ENCODE measurements at places on chromosomes 6 and 20.

DNA sequence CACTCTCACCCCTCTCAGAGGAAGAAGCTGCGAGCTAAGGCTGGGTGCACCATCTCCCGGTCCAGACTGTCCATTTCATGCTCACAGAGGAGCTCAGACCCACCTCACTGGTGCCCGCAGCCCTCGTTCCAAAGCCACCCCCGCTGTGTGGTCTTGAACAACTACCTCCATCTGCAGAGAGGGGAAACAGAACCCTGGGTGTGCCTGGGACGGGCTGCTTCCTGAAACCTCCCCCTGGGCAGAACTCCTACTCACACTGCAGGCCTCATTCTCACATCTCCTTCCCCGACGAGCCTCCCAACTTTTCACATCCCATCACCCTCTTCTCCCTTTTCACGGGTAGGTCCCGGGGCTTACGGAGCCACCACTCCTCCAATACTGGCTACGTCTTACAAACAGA, 18.1 kb downstream of the PMEPA1 start:
- no peak for DNase-seq

DNA sequence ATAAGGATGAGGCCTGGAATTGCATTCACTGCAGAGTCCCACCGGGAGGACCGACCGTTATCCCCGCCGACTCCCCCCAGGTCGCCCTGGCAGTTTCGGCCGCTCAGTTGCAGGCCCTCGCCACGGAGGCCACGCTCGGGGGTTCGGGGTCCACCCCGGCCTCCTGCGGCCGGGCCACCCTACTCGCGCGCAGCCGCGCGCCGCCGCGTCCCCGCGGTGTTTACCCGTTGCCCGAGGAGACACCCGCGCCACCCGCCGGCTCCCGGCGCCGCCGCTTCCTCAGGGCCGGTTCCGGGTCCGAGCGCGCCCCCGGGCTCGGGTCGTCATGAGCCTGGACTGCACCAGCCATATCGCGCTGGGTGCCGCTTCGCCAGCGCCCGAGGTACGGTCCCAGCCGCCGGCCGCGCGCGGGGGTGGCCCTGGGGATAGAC, at the start of gene CCDC170:
Gene CCDC170, plus strand, starts transcription at position 214 of the 431 bp plus-strand sequence. Its CDS starts 112 bp downstream, at position 326.
- DNase-seq: no peak

- DNase-seq: peak; percentile 86
Measured at GRCh38 chr6:170438402-170438753, 114.7 kb downstream of the PSMB1 start.

- DNase-seq: no peak
Measured at GRCh38 chr6:148231572-148231971, 111.1 kb upstream of the SASH1 start.

- DNase-seq: peak; percentile 54
Measured at GRCh38 chr6:29965873-29966601, 23.7 kb downstream of the HLA-A start.

DNA sequence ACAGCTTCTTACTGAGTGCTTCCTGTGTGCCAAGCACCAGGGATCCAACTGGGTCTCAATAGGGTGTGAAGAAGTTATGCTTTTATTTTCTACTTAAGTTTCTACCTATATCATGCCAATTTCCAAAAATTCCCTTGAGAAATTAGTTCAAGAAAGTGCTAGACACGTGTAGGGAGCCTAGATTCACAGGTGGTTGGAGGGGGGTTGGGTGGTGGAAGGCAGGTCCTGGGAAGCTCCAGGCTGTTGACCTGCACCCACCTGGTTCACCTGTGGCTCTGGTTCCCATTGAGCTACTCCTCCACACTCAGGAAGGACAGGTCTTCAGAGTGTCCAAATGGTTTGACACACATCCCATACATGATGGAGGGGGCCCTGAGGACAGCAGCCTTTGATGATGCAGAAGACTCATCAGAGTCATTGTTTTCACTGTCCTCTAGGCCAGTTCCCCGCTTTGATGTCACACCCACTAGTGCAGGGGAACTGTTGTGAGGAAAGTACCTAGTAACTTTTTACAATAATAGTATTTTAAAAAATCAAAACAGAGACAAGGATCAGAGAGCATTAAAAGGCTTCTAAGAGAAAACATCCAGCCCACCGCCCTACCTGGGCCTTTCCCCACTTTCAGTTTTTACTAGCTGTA, 39.8 kb upstream of the MYL9 start:
- no peak for DNase-seq

GRCh38 chr6:17354700-17355403, 38.5 kb upstream of the CAP2 start:
- no peak for DNase-seq

GRCh38 chr6:48447251-48447650, 336.3 kb upstream of the PTCHD4 start:
- DNase-seq: no peak

GRCh38 chr6:30112402-30112994, 392 bp downstream of the TRIM31 start:
- DNase-seq: no peak

GRCh38 chr6:112153926-112154607, 66.7 kb downstream of the FAM229B start:
- DNase-seq: no peak

DNA sequence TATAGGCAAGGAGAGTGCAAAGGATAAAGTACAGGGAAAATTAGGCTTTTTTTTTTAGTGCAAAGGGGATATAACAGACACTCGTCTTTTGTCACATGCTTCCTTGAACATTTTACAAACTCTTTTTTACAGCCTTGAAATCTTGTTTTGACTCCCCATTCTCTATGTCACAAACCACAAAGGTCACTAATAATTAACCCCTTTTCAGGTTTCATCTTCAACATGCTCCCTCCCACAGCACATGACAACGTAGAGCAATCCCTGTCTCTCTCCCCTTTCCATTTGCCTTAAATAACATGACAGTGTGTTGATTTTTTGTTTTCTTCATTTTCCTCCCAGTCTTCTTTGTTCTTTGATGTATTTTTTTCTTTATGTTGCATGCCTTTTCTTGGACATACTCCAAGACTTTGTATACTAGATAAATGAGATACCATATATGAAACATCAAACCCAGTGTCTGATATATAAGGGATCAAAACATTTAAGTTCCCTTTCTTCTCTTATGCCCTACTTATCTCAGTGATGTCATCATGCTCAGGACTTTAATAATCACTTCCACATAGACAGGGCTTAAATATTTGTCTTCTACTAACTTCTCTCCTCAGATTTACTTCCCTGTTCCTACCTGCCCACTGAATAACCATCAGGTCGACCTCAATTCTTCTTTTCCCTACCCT, 378.7 kb upstream of the HSF2 start:
- DNase-seq: no peak

DNA sequence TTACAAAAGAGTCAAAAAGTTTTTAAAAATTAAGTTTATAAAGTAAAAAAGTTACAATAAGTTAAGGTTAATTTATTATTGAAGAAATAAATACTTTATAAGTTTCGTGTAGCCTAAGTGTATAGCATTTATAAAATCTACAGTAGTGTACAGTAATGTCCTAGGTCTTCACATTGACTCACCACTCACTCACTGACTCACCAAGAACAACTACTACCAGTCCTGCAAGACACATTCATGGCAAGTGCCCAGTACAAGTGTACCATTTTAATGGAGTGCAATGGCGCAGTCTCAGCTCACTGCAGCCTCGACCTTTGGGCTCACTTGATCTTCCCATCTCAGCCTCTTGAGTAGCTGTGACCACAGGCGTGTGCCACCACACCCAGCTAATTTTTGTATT, 128.2 kb downstream of the GPX5 start:
- no peak for DNase-seq

DNA sequence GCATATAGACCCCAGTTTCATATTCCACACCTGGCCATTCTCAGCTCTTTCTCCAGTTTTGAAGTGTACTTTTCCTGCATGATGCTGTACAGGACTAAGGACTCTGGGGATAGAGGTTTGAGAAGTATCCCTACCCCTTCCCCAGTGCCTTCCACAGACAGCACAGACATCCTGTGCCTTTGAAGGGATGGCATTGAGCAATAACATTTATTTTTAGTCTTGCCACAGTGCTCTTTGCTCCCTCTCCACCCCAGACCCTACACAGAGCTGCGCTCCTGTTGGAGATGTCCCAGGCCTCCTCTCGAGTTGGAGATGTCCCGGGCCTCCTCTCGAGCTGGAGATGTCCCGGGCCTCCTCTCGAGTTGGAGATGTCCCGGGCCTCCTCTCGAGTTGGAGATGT, 275.8 kb downstream of the FARS2 start:
- DNase-seq: no peak

- DNase-seq: peak; percentile 37
Measured at GRCh38 chr20:8043687-8044282, 24.2 kb upstream of the TMX4 start.

DNA sequence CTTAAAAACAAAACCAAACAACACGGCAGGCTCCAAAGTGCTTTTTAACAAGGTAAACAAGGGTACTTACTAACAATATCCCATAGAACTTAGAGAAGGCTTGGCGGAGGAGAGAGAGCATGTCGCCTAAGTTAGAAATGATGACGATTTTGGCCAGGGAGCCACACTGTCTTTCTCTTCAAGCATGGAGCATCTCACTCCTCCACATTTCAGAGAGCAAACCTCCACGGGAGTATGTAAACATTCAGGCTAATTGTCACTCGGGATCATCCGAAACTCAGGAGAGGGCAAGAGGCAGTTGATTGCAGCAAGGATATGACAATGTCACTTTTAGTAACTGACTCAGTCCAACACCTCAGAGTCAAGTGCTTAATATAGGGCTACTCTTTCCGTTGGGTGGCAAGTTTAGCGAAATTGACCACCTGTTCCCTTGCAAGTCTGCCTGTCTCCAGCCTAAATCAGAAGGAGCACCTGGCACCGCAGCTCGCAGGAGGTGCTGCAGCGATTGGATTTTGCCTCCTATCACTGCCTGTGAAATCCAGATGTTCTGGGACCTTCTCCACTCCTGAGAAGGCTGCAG, 65.8 kb upstream of the RPS6KA2 start:
- DNase-seq: no peak

- no peak for DNase-seq
Measured at GRCh38 chr20:24918579-24919566, 30.2 kb upstream of the CST7 start.

DNA sequence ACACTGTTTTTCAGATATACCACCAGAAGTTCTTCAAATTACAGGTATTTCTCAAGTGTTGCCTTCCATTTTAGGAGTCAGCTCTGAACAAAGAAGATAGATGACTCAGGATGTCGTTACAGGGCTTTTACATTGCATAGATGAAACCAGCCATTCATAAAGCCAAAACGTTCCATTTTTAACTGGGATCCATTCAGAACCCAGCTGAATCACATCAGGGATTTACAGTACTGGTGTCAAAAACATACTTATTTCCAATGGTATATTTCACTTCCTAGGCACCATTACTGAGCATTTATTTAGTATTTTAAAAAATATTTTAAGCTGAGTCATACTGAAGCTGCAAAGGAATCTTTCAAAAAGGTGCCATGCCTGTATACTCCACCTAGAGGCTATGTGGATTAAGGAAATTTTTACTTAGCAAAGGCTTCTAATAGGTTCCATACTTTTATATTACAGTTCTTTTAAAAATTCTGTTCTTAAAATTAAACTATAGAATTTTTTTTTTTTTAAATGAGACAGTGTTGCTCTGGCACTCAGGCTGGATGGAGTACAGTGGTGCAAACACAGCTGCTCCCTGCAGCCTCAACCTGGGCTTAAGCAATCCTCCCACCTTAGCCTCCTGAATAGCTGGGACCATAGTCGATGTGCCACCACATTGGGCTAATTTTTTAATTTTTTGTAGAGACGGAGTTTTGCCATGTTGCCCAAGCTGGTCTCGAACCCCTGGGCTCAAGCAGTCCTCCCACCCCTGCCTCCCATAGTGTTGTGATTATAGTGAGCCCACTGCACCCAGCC, 2.6 kb downstream of the ASF1A start:
- no peak for DNase-seq

DNA sequence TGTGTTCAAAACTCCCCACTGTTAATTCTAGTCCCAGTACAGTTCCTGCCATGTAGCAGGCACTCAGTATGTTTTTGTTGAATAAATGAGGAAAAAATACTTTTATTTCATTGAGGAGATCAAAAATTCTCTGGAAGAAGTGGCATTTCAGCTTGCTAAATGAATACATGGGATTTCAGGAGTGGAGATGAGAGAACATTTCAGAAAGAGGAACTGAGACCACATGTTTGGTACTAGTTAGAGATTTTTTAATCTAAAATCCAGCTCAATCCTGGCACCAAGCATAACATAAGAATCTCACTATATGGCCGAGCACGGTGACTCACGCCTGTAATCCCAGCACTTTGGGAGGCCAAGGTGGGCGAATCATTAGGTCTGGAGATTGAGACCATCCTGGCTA, 75.4 kb downstream of the BTBD9 start:
- DNase-seq: no peak

- DNase-seq: no peak
Measured at GRCh38 chr20:51961964-51962761, 159.8 kb upstream of the SALL4 start.

- DNase-seq: no peak
Measured at GRCh38 chr6:117619178-117619577, 16.9 kb upstream of the GOPC start.

GRCh38 chr20:42102000-42102399, 483.8 kb upstream of the CHD6 start:
- DNase-seq: no peak

- no peak for DNase-seq
Measured at GRCh38 chr20:61940976-61941720, 124.5 kb downstream of the TAF4 start.

GRCh38 chr6:46263707-46264086, 92.9 kb upstream of the ENPP5 start:
- no peak for DNase-seq

DNA sequence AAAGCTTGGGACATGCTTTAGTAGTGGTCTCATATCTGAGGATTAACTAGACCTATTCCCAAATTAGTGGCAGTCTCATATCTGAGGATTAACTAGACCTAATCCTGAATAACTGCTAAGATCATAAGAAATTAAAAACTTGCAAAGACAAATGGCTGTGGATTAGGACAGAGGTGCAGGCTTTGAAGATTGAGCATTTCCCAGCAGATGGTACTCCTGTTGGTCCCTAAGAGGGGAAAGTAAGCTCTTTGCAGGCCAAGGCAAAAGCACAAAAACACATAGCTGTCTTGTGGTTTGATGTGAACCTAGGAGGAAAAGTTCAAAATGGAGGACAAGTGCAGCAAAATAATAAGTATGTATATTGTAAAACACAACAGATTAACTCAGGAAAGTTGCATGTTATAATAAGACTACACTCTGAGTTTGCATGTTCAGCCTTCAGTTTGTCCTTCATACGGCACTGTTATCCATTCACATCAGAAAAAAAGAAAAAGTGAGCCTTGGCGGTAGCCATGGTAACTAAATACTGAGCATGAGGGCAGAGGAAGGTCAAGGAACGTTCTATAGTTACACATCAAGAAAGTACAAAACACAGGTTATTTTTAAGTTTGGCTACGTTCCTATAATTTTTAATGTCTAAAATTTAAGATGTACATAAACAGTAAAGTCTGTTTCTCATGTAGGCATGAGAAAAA, 62.8 kb downstream of the FILIP1 start:
- DNase-seq: no peak

DNA sequence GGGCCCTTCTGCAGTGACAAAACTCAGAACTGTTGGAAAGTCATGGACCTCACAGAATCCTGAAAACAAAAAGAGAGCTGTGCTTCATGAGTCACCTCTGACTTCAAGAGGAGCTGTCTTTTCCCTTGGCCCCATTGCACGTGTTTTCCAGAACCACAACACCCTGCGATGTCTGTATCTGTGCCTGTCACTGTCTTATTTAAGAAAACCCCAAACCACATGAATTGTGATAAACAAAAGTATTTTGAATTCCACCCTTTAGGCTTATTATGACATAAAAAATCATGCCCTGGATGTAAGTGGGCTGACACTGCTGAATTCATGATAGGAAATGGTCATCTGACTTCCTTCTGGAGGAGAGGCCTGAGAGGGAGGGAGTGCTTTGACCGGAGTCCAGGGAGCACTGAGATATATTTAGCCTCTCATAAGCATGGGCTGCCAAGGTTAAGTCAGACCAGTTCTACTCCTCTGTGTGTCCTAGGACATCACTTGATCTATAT, 96.4 kb upstream of the DUSP22 start:
- no peak for DNase-seq

Measured in NCI-H187 (cell line).